ENCODE measurements at places on chromosomes 6 and 20.

DNA sequence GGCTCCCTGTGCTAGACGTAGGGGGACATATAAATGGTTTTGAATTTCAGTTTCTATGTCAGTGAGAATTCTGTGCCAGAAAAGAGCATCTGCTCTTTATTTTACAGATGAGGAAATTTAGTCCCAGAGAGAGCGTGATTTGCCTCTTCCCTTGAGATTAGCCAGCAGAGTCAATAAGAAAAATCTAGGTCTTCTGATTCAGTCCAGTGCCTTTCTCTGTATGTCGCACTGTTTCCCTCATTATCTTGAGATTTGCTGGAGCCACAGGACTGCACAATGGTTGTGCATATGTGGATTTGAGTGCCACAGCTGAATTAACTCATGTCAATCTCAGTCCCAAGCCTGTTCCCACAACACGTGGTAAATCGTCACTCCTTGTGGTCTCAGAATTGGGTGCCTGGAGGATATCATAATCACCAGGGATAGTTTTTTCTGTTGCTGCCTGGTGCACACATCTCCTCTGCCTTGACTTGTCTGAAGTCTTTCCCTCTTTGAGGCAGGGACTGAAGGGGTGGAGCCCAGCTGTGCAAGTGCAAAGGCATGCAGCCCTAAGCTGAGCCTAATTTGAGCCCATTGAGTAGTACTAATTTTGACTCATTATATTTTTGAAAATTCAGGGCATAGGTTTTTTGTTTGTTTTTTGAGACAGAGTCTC is 276.7 kb downstream of the SOX4 start:
- no peak for DNase-seq

GRCh38 chr6:7258231-7258763 is 54.7 kb downstream of the SSR1 start:
- DNase-seq = no peak

DNA sequence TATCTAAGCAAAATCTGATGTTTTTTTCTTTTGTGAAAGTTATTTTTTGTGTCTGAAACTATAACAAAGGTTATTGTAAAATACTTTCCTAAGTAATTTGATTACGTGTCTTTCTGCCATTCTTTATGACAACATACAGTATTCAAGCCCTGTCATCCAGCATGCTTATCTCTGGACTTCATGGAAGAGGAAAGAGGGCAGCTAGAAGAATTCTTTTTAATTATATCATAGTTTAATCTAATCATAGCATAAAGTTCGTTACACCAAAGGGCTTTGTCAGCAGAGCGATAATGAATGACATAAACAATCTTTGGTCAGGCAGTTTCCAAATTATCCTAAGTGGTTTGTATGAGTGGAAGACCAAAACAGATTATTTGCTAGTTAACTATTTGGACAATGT is 3.5 kb downstream of the ENPP3 start:
- no peak for DNase-seq

- DNase-seq = no peak
Observed at GRCh38 chr6:22653980-22654610, 84.7 kb downstream of the HDGFL1 start.

DNA sequence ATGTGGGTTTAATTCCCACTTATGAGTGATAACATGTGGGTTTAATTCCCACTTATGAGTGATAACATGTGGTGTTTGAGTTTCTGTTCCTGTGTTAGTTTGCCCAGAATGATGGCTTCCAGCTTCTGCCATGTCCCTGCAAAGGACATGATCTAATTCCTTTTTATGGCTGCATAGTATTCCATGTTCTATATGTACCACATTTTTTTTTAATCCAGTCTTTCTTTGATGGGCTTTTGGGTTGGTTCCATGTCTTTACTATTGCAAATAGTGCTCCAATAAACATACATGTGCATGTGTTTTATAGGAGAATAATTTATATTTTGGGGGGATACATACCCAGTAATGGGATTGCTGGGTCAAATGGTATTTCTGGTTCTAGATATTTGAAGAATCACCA is 317.8 kb downstream of the MMUT start:
- DNase-seq = no peak

- no peak for DNase-seq
Observed at GRCh38 chr6:2959909-2960719, 11.3 kb downstream of the SERPINB6 start.

GRCh38 chr6:10626154-10626741 is 68.2 kb downstream of the C6orf52 start:
- DNase-seq = no peak

GRCh38 chr6:121549736-121550135 is 114.3 kb downstream of the GJA1 start:
- DNase-seq = no peak

DNA sequence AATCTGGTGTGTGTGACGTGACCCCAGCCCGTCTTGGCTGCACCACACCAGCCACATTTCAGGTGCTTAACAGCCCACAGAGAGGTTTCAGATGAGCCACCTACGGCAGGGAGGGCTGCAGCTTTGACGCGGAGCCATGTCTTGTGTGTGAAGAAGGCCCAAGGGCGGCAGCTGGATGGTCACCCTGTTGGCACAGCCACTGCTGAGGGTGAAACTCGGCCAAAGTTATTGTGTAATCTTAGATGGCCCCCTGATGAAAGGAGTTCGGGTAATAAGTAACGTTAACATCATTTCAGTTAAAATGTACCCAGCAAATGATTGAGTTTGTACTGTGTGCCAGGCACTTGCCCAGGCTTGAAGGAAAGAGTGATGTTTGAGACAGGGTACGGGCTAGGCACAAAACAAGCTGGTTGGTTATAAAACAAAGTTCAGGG is 97.2 kb downstream of the SSR1 start:
- DNase-seq = peak; percentile 46

DNA sequence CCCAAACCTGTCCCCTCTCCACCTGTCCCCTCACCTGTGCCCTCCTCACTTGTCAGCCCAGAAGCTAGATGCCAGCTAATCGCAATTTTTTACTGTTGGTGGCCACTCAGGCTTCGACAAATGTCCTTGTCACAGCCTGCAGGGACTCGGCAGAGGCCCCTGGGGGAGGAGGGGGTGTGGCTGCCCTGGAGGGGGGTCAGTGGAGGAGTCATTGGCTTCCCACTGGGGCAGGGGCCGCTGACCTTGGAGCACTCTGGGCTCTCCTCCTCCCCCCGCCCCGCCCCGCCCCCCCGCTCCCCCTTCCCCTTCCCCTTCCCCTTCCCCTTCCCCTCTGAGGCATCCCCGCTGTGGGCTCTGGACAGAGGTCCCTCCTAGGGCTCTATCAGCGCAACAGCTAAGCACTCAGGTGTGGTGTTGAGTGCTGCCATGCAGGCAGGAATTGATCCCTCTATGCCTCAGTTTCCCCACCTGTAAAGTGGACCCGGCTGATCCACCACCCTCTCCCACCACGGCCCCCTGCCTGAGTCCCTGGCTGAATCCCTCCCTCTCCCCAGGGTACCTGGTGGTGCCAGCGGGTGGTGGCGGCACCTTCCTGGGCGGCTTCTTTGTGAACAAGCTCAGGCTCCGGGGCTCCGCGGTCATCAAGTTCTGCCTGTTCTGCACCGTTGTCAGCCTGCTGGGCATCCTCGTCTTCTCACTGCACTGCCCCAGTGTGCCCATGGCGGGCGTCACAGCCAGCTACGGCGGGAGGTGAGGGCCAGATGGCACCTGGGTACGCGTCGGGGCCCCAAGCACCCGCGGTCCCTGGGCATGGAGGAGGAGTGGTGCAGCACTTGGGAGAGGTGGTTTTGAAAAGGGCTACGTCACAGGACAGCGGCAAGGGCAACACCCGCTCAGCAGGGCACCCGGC is 23.8 kb downstream of the SLCO4A1 start:
- no peak for DNase-seq

Data from stimulated activated naive CD8-positive, alpha-beta T cell treated with anti-CD3 and anti-CD28 coated beads, Interleukin-15, amount 100 ng/mL, for 72 hours (primary cell).